ENCODE measurements at places on chromosomes 13 and 19.
A peak's percentile ranks its signal among the peaks of the same experiment; 100 is the strongest.

DNA sequence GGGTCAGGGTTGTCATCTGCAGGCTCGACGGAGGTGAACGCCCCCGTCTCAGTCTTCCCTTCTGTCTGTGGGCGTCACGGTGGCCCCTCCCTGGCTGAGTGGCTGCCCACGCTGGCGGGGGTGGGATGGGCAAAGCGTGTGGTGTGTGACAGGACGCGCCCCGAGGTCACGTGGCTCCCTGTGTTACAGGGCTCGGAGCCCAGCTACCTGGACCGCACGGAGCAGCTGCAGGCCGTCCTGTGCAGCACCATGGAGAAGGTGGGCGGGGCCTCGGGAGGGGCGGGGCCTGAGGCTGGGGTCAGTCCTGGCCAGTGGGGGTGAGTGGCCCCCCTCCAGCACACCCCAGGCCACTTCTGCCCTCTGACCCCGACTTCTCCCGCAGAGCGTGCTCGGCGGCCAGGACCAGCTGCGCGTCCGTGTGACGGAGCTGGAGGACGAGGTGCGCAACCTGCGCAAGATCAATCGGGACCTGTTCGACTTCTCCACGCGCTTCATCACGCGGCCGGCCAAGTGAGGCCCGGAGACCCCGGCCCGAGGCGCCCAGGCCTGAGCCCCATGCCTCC lies 6.3 kb upstream of the GRIN3B start:
- no peak for DNase-seq

DNA sequence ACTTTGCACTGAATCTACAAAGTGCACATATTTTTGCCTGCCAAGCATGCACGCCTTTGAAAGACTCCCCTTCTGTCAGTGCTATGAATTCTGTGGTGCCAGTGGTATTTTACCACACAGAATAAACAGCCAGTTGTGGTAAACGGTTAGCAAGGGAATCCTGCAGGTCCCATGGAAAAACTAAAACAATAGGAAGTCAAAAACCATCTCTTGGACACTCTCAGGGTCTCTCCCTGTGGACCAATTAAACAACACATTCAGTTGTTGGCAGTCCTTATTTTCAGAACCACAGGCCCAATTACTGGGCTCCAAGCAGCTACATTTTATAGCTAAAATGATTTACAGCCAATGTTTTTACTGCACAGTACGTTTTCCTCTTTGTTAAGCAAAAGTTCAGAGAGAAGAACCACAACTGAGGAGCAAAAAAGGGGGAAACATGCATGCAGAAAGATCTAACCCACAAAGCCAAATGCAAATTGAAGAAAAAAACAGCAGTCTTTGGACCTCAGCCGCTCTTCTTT lies 116.9 kb downstream of the KCTD12 start:
- no peak for DNase-seq

DNA sequence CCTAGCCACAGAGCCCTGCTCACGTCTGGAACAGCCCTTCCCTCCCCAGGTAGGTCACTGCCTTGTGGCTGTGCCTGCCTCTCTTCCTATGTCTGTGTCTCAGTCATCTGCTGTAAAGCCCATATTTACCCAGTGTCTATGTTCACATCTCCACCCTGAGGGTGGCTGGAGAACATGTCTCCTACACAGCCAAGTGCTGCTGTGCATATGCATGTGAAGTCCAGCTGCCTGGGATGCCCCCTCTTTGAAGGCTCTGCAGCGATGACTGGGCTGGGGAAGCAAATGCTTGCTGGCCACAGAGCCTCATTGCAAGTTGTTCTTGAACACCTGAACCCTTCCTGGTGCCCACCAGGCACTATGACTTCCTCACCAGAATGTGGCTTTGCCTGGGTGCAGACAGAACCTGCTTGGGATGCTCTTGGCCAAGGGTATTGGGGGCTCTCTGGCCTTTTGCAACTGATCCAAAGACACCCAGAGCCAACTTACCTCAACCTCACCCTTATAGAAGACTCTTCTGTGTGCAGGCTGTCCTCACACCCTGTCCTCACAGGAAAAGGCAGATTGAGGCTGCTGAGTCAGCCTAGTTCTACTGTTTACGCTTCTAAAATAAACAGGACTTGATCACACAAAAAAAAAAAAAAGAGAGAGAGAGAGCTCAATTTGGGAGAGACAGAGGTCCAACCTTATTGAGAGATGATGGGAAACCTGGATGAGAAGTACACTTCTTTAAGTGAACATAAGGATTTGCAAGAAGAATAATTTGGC lies 26.5 kb downstream of the MRPL57 start:
- DNase-seq, result no peak

DNA sequence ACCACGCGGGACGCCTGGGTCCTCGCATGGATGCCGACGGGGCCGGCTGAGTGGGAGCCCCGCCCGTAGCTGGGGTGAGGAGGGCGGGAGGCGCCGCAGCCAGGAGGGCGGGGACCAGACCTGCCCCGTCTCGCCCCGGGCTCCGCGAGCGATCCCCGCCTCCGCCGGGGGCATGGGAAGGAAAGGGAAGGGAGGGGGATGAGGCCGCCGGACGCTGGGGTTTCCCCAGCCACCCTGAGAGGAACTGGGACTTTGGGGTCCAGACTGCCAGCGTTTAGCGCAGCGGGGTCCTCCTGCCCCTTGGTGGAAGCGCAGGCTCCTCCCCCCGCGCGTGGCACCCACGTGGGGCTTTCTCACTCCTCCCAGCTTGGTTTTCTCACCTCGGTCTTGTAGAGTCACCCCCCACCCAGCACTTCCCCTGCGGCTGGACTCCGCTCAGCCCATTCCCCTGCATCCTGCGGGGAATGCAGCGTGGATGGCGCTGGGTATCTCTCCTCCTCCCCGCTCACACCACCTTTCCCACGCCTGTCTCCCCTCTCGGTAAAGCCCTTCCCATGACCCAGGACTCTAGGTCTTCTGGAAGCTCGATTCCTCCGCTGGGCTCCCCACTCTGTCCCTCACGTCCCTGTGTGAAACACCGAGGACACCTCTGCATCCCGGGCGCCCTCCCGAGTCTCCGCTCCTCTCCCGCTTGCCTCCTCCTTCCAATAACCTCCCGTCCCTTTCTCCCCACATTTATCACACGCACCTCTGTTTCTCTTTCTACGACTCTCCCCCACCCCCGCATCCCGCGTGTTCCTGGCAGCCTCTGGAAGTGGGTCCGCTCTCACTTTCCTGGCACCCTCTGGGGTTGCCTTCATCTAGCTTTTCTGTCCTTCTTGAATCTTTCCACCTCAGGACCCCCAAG lies 2.1 kb downstream of the TGFB1 start:
- peak; percentile 86 for DNase-seq

DNA sequence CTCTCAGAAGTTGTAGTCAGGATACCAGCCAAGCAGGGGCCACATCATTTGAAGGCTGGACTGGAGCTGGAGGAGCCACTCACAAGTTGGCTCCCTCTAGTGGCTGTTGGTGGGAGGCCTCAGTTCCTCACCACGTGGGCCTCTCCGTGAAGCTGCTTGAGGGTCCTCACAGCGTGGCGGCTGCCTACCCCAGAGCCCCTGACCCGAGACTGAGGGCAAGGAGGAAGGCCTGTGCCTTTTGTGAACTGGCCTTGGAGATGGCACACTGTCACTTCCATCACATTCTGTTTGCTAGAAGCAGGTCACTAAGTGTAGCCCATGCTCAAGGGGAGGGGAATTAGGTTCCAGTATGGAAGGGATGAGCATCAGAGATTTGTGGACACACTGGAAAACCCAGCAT lies 14.6 kb downstream of the GNA11 start:
- peak; percentile 76 for DNase-seq

DNA sequence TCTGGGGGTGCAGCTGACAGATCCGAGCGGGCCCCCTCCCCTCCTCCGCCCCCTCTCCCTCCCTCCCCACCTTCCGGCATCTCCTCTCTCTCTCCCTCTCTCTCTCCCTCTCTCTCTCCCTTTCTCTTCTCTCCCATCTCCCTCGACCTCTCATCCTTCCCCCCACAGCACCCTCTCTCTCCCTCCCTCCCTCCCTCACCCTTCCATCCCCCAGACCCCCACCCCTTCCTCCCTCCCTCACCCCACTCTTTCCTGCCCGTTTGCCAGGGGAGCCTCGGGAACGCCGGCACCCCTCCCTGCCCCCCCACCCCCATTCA lies 666 bp downstream of the CELF5 start:
- no peak for DNase-seq

GRCh38 chr13:23086968-23087623 lies 93.7 kb upstream of the SGCG start:
- DNase-seq, result no peak

DNA sequence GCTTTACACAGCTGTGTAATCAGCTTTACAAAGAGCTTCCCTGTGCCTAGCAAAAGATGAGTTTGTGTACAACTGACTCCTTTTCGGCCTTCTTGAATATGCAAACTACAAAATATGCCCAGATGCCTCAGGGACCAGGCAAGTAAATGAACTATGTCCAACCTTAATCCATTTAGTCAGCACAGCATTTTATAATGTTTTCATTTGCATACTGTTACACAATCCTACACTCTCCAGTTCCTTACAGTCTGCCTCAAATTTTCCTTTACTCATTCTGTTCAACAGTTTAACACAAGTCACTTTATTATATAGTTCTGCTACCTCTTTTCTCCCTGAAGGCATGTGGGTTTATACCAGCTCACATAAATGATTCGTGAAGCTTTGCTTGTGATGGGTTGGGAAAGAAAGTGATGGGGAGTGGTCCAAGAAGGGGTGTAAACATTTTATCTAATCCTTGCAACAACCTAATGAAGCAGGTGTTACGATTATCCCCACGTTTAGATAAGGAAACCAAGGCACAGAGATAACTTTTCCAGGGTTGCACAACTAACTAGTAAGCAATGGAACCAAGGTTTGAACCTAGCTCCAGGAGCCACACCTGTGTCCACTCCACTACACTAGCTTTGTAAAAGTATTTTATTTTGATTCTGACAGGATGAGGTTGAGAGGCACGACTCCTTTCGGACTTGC lies 3.3 kb upstream of the USP12 start:
- no peak for DNase-seq
